SJSA1 (cell line): ENCODE measurements at places on chromosomes 4 and X. TPM values are rescaled to one million over a fixed set of nuclear protein-coding genes. Genes with fewer than 3 reads are reported as not detected.

- DNase-seq = no peak
These were observed 1004.9 kb upstream of the ADGRL3 start for GRCh38 chr4:60195256-60195655.

DNA sequence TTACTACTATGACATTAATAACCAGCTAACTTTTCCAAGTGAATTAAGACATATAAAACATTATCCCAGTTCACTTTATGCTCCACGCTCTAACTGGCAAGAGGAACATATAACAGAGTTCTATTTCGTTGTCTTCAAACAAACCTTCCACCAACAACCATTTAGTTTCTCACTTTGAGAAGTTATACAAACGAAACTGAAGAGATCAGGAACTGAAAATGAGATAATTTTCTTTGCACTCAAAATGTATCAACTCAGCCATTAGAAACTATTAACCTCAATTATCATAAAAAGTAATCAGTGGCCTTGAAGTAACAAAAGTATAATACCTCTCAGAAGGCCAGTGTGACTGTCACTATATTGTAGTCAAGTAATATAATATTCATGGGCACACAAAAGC lies 70.1 kb downstream of the CHM start:
- DNase-seq = no peak

RNF212 gene
- total RNA-seq = not detected in 2 replicates

PDCL2 gene
- not detected in 2 replicates for total RNA-seq

DNA sequence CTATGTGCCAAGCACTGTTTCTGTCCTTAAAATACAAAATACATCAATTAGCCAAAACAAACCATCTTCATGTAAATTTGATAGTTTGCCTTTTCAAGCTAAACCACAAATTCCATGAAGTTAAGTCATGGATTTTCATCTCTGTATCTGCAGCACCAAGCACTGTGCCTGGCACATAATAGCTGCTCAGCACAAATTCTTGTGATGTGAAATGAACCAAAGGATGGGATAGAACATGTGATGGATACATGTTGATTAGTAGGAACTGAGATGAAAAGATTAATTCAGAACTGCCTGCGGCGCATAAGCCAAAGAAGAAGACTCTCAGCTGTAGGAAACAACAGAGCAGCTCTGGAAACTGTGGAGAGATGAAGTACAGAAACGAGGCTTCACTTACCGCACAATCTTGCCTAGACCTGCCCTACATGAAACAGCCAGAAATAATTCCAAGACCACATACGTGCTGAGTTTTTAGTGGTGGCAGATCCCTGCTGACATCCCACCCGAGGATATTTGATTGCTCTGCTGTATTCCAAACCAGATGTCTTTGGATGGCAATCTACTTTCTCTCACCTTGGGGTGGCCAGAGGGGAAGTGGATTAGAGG lies 40.9 kb upstream of the DCLK2 start:
- DNase-seq = no peak

KLF8 gene
- total RNA-seq = 0.16 and 0.50 TPM in 2 replicates

DNA sequence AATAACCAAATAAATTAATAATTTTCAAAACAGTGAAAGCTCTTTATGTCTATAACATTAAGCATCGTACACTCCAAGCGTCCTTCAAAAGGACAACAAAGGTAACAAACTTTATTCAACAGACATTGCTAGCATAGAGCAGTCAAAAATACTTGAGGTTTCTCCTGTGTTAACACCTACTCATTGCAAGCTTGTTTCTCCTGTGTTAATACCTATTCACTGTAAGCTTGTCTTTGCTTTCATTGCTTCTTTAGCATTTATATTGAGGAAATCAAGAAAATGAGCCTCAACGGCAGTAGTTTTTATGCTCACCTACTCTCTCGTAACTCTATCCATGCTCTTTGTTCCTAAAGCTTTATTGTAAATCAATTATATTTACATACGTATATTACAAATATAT lies 3.5 kb downstream of the SPOCK3 start:
- no peak for DNase-seq

DNA sequence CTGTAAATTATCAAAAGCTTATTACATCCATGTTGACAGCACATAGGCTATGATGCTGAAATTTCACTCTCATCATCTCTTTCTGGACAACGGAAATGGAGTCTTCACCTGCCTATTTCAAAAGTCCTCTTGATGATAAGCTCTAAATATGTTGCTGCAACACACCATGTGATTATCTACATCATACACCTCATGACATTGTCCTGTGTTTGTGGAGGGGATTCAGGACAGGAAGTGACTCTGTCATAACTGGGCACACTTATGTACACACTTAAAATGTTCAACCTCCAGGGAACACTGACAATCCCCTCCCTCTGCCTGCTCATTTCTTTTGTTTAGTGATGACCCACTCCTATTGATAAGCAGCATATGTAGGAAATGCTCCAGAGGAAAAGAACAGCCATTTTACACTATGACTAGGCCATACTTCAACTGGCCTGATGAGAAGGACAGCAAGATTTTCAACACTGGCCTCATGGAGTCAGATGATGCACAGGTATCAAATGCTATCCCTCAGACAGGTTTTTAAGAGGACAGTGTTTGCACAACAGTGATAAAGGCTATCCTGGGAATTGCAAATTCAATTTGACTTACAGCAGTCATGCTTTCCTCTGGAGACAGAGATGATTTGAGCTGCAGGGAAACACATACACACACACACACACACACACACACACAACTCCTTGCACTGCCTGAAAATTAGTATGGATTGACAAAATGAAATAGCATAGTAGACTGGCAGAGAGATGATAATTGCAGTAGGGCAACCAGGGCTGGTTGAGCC lies 163.3 kb upstream of the RASGEF1B start:
- no peak for DNase-seq

GRCh38 chr4:134313591-134313990 lies 112.0 kb upstream of the PABPC4L start:
- DNase-seq = no peak

CYBB gene
- 0.24 and 0.34 TPM in 2 replicates for total RNA-seq

KIF4A gene
- total RNA-seq = 56.3 and 66.2 TPM in 2 replicates

IL2 gene
- not detected in 2 replicates for total RNA-seq
